ENCODE measurements at places on chromosomes 12 and 14.

DNA sequence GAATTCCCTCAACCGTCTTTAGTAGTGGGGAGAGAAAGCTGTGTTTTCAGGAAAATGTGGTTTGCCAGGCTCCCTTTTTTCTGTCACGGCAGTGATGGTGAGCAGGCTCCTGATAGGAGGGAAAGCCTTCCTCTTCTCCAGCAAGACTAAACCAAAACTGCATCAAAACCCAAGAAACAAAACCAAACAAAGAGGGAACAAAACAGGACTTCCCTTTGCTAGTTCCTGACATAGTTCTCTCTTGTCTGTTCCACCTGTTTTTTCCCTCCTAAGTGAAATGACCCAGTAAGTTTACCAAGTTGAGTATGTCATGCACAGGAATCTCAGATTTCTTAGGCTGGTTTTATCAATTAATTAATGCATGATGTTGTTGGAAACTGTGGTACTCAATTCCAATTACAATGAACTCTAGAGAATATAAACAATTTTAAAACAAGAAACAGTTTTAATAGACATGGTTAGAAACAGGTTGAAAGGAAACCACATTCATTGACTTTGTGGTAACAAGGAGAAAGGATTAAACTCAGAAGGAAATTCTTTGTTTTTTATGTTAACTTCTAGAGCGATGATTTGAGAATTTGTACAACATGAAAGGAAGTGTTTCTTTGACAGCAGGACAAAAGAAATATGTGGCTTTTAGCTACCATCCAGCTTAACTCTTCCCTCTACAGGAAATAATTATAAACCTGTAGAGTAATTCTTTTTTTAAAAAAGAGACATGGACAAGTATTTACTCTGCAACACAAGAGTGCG is 23.0 kb upstream of the CSRP2 start:
- DNase-seq, result peak; percentile 7

GRCh38 chr12:29921307-29921706 is 137.6 kb upstream of the TMTC1 start:
- peak; percentile 26 for DNase-seq

DNA sequence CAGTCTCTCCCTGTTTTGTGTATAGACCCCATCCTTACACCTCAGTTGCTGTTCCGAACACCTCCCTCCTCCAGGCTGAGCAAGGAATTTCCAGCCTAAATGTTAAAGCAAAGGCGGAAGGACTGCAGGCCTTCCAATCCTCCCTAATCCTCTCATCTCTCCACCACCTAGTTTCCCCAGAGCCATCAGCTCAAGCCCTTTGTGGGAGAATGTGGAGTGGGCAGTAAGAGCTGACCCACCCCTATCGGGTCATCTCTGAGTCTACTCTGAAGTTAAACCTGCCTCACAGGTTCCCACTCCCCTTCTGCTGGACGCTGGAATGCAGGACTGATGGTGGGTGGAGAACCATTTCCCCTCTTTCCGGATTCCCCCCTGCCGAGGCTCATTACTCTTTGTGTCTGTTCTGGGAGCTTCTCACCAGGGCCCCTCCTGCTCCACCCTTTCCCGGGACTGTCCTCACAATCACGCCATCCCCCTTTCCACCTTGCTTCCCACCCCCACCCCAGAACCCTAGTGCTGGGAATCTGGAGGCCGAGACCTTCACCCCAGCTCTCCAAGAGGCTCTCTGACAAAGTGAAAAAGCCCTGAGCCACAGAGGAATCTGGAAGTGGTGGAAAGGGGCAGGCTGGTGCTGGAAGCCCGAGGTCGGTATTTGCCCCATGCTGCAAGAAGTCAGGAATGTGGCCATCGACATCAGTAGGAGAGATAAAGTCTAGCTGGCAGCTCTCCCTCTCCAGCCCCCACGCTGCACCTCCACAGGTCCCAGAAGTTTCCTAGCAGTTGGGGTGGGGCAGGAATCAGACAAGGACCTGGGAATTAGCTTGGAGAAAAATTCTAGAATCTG is 3.3 kb upstream of the KRT18 start:
- no peak for DNase-seq

DNA sequence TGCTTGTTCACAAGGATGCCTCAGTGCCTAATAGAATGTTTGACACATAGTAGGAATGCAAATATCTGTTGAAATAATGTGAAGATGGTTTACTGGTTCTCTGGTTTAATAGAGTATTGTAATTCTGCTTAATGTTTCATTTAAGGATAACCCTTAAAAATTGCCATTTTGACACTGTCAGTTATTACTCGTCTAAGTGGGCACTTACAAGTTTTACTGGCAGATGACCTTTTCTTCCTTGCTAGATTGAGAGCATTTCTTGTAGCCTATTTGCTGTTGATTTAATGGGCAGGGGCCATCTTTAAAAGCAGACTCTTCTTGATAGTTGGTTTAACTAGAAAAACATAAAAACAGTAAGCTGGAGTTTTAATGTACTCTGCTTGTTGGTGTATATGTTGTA is 1.9 kb downstream of the TMEM263 start:
- DNase-seq, result no peak

- peak; percentile 40 for DNase-seq
These were observed 22.2 kb upstream of the ABCD4 start for GRCh38 chr14:74324931-74325361.

DNA sequence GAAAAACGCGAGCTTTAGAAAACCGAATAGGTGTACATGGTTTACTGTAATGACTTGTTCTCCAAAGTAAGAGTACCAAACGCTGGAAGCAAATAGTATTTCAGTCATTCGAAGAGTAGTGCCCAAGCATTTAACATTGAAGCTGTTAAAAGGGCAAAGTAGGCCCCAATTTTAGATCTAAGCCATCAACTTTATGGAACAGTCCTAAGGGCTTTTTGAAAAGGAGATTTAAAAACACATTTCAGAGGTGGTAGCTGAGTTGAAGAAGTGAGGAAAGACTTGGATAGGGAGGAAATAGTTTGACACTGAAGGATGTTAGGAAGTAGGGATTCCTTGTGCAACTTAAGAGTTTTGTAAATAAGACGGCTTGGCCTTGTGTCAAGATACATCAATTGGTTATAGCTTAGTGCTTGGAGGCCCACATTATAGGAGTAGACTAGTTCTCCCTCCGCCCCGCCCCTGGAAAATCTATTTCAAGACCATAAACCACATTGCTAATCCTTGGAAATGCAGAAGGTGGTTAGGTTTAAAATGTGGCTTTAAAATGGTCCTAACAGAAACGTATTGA is 783 bp upstream of the TUBA1B start:
- peak; percentile 82 for DNase-seq

DNA sequence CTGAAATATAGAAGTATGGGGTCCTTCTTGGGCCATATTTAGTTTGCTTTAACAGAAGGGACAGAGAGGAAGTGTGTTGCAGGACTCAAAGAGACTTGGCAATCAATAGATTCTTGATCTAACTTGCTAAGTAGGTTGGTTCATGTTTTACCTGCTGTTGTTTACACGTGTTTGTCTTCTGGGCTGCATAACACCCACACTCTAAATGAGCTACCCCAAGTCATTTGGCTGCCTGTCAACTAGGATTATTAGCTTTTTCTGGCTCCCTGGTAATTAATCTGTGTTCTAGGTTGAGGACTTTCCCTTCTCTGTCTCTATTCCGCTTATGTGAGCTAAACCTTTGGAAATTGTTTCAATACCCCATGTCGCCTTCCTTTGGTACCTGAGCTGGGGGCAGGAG is 10.1 kb upstream of the TBPL2 start:
- DNase-seq, result no peak

GRCh38 chr12:26524862-26525465 is 308.0 kb downstream of the ITPR2 start:
- peak; percentile 24 for DNase-seq

DNA sequence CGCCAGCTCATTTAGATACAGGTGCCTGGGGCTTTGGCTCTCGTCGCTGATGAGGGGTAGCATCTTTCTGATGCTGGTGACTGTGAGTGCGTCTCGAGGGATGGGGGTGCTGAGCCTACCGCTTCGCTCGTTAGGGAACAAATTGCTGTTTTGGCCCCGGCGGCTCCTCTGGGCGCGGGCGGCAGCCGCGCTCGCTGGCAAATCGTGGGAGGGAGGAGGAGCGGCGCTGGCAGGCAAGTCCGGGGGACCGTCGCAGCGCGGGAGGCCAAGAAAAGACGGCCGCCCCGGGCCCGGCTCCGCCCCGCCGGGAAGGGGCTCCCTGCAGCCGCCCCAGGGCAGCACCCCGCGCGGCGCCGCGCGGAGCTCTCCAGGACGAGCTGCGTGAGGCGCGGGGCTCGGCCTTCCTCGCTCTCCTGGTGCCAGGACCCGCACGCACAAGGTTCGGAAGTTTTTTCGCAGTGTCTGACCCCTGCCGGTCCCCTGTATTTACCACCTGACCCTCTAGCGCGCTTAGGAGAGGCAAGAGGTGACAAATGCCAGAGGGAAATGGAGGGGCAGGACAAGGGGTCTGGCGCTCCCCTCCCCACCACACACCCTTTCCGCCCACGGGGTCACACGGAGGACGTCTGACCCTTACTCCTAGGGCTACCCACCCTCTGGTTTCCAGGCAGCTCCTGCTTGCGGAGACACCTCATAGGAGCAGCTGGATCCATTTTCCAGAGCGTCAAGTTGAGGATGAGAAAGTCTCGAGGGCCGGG is 899 bp upstream of the KCNH3 start:
- DNase-seq, result no peak

GRCh38 chr12:48423171-48423570 is 49.2 kb upstream of the ANP32D start:
- DNase-seq, result no peak

Data from MV-4-11 (cell line).